ENCODE measurements at places on chromosomes 2 and 18.
A peak's percentile ranks its signal among the peaks of the same experiment; 100 is the strongest.

DNA sequence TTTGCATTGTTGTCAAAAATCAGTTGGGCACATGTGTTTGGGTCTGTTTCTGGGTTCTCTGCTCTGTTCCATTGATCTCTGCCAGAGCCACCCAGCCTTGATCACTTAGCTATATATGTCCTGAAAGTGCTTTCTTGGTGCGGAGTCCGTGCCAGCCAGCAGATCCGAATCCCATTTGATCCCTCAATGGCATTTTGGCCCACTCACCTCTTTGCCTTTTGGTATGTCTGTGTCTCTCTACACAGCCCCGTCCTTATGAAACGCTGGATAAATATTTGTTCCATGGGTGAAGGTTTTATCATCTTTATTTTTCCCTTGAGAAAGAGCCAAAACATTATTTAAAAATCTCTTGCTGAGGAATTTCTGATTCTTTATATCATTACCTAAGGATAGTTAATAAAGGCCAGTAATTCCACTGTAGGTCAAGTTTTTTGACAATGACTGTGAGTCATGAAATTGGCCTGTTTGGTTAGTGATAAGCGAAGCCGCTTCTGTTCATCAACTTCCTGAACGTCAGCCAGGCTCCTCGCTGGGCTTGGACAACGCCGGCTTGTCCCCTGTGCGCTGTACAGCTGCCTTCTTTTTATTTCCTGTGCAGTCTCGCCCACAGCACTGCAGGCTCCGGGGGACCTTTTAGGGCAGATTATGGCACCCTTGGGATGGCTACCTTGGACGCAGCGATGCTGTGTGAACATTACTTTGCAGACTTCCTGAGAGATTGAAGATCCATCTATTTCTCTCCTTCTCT, 24.9 kb downstream of the MTCL1 start:
- DNase-seq = no peak

- DNase-seq = peak; percentile 63
Measured at GRCh38 chr2:223727562-223727961, 109.8 kb downstream of the AP1S3 start.

DNA sequence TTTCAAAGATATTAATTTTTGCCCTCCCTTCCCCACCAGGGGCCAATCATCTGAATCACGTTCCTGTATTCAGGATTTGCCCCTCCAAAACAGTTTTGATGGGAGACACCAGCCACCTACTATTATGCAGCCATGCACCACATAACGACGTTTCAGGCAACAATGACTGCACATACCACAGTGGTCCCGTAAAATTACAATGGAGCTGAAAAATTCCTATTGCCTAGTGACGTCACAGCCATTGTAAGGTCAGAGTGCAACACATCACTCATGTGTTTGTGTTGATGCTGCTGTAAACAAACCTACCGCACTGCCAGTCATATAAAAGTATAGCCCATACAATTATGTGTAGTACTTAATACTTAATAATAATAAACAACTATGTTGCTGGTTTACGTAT, 22.6 kb downstream of the ITM2C start:
- DNase-seq = no peak

- DNase-seq = no peak
Measured at GRCh38 chr2:201795607-201796477, 10.5 kb upstream of the CDK15 start.

GRCh38 chr18:22932885-22933205, 283 bp upstream of the RBBP8 start:
- DNase-seq = no peak

DNA sequence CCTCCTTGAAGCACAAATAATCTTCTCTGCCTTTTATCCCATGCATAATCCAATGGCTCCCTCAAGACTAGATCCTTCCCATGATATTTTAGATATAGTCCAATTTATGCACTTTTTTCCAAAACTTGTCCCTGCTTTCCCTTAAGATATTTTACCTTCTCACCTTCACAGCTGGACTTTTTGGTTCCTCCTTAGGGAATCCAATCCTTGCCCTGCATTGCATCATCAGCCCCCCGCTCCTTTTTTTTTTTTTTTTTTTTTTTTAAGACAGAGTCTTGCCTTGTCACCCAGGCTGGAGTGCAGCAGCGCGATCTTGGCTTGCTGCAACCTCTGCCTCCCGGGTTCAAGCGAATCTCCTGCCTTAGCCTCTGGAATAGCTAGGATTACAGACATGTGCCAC, 250.6 kb downstream of the DOK6 start:
- no peak for DNase-seq

- no peak for DNase-seq
Measured at GRCh38 chr2:148634749-148635148, 9.8 kb upstream of the EPC2 start.

DNA sequence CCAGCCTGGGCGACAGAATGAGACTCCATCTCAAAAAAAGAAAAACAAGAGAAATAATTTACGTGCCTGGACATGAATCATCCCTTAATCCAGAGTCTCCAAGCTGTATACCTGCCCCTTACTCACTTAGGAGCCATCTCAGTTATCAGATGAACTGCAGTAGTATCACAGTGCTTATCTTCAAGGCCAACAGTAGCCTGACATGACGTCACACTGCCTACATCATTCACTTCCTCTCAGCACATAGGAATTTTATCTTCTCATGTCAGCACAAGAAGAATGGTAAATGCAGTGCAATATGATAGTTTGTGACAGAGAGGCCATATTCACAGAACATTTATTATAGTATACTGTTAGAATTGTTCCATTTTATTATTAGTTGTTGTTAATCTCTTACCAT, 216.6 kb downstream of the SS18 start:
- DNase-seq = no peak

Measured in SHP77 (cell line).